ENCODE measurements at places on chromosomes 4 and X.

GRCh38 chrX:112627206-112627605 lies 52.5 kb downstream of the LHFPL1 start:
- no peaks in the 10 kb centered on the region for H3K36me3 ChIP-seq
- no peak overlapping the region for H3K27ac ChIP-seq
- no peaks in the 10 kb centered on the region for H3K4me1 ChIP-seq
- no peaks in the 10 kb centered on the region for H3K27me3 ChIP-seq
- H3K4me3 ChIP-seq: no peak overlapping the region

DNA sequence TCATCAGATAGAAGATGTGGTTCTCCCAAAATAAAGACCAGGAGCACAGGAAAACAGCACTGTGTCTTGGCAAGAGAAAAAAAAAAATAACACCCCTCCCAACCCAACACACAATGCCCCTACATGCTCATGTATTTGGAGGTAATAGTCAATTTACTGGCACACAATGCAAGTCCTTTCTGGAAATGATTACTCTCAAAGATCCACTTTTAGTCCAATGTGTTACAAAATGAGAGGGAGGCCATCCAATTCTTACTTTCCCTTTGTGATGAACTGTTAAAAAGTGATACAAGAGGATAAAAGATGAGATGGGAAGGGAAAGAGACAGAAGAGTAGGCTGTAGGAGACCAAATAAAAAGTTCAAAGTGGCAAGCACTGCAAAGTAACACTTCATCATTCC lies 180.3 kb upstream of the DKK2 start:
- no peak for DNase-seq
- no peak overlapping the region for H3K4me3 ChIP-seq
- H3K27ac ChIP-seq: no peak overlapping the region
- H3K27me3 ChIP-seq: no peaks in the 10 kb centered on the region

DNA sequence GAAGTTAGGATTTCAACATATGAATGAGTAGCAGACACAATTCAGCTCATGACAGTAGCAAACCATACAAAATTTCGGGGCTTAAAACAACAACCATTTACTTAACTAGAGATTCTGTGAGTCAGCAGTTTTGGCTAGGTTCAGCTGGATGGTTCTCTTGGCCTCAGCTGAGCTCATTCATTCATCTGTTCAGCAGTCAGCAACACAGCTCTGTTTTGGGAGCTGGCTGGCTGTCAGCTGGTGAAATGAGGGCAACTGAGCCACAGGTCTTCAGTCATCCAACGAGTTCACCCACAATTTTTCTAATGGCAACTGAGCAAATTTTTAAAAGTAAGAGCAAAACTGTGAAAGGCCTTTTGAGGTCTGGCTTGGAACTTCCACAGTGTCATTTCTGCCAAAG lies 2005.1 kb upstream of the AGA start:
- H3K27me3 ChIP-seq: no peaks in the 10 kb centered on the region
- DNase-seq: no peak
- no peaks in the 10 kb centered on the region for H3K4me1 ChIP-seq
- H3K4me3 ChIP-seq: no peak overlapping the region
- H3K36me3 ChIP-seq: no peaks in the 10 kb centered on the region

- no peak overlapping the region for H3K27ac ChIP-seq
- H3K27me3 ChIP-seq: no peaks in the 10 kb centered on the region
- peaks cover 12% of the 10 kb centered on the region for H3K4me1 ChIP-seq
- H3K4me3 ChIP-seq: peak overlapping the region; percentile 29
These were observed 10.1 kb upstream of the LDB2 start for GRCh38 chr4:16908377-16909021.

GRCh38 chr4:47674144-47674543 lies 163.7 kb downstream of the CORIN start:
- no peaks in the 10 kb centered on the region for H3K27me3 ChIP-seq
- no peak overlapping the region for H3K4me3 ChIP-seq
- peaks cover 10% of the 10 kb centered on the region for H3K36me3 ChIP-seq
- H3K4me1 ChIP-seq: no peaks in the 10 kb centered on the region

GRCh38 chr4:141117935-141118334 lies 15.3 kb downstream of the RNF150 start:
- no peaks in the 10 kb centered on the region for H3K27me3 ChIP-seq
- no peak overlapping the region for H3K4me3 ChIP-seq
- no peak for DNase-seq
- H3K4me1 ChIP-seq: no peaks in the 10 kb centered on the region
- no peaks in the 10 kb centered on the region for H3K36me3 ChIP-seq

DNA sequence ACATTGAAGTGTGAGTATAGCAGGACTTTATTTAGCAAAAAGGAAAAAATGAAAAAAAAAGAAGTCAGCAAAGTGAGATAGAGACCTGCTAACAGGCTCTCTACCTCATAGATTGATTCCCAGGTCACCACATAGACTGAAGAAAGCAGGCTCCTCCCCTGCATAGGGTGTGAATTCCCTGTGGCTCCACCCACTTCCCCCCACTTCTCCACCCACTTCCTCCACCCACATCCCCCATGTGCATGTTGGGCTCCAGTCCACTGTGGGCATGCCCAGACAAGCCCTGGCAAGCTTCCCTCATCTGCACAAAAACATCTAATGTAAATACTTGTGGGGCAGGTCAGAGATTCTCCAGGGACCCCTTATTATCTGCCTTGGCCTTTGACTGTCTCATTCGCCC lies 97.8 kb downstream of the TMEM47 start:
- no peak overlapping the region for H3K27ac ChIP-seq
- no peak for DNase-seq
- no peaks in the 10 kb centered on the region for H3K36me3 ChIP-seq
- no peak overlapping the region for H3K4me3 ChIP-seq
- H3K27me3 ChIP-seq: no peaks in the 10 kb centered on the region

DNA sequence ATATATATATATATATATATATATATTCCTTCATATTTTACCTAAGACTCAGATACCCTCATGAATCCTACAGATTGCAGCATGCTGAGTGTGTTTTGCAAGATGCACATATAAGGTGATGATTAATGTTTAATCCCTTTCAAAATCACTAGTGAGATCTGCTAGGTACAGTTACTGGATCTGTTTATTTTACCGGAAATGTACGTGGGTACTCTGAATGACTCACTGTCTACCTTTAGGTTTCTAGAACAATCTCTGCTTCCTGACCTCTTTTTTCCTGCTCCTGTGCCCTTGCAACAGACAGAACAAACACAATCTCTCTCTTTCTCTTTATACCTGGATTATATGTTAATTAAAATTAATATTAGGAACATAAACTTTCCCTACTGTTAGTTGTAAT lies 379.6 kb downstream of the FAM133A start:
- DNase-seq: no peak
- H3K27ac ChIP-seq: no peak overlapping the region
- no peaks in the 10 kb centered on the region for H3K27me3 ChIP-seq
- H3K36me3 ChIP-seq: no peaks in the 10 kb centered on the region
- no peaks in the 10 kb centered on the region for H3K4me1 ChIP-seq
- H3K4me3 ChIP-seq: no peak overlapping the region

GRCh38 chr4:145066063-145066501 lies 31.9 kb downstream of the ANAPC10 start:
- H3K27me3 ChIP-seq: no peaks in the 10 kb centered on the region
- H3K27ac ChIP-seq: no peak overlapping the region
- DNase-seq: no peak
- peaks cover 22% of the 10 kb centered on the region for H3K36me3 ChIP-seq
- no peaks in the 10 kb centered on the region for H3K4me1 ChIP-seq

DNA sequence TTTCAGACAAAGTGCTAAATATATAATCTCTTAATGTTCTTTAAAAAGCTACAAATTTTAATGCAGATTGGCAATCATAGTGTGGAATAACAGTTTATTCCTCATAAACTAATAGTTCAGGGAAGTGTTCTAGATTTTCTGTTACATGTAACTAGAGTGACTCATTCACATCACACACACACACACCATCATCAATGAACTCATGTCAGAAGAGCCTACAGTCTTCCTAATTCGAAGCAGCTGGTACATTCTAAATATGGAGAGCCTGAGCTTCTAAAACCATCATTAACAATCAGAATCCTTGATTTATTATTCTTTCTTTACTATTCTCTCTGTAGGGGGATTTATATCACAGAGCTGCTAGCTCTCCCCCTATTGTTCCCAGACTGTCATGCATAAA lies 49.6 kb downstream of the DKK2 start:
- DNase-seq: no peak
- H3K36me3 ChIP-seq: no peaks in the 10 kb centered on the region
- H3K4me1 ChIP-seq: no peaks in the 10 kb centered on the region
- H3K4me3 ChIP-seq: no peak overlapping the region
- H3K27me3 ChIP-seq: peaks cover 2% of the 10 kb centered on the region

DNA sequence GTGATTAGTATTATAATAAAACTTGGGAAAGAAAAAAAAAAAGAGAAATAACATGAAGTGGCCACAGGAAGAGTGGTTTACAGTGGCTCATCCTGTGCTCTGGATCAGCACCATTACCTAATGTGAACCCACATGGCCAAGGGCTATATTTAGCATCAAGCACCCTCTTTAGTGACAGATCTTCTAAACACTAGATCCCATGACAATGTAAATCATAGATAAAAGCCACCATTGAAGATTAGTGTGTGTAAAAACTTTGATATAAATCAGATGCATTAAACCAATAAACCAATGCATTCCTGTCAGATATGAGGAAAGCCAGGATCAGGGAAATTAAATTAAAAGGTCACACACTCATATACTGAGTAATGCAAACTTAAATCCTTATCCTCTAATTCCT lies 400.6 kb upstream of the MAGEB18 start:
- DNase-seq: no peak
- H3K4me3 ChIP-seq: no peak overlapping the region
- H3K36me3 ChIP-seq: no peaks in the 10 kb centered on the region
- H3K27ac ChIP-seq: no peak overlapping the region
- no peaks in the 10 kb centered on the region for H3K4me1 ChIP-seq

DNA sequence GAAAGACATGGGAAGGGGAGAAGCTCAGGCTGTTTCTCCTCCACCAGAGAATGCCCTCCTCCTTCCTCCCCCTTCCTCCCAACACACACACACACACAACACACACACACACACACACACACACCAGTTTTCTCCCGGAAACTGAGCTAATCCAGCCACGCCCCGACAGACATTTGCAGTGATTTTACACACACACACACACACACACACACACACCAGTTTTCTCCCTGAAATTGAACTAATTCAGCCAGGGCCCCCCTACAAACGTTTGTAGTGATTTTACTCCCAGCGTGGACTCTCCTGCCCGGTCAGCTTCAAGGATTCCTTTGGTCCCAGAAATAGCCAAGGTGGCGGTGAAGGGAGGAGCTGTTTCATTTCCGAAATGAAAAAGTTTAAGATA lies 32.9 kb upstream of the STX18 start:
- H3K4me3 ChIP-seq: peak overlapping the region; percentile 70
- H3K27ac ChIP-seq: peak overlapping the region; percentile 39
- no peaks in the 10 kb centered on the region for H3K27me3 ChIP-seq
- peaks cover 6% of the 10 kb centered on the region for H3K4me1 ChIP-seq
- peak; percentile 87 for DNase-seq

DNA sequence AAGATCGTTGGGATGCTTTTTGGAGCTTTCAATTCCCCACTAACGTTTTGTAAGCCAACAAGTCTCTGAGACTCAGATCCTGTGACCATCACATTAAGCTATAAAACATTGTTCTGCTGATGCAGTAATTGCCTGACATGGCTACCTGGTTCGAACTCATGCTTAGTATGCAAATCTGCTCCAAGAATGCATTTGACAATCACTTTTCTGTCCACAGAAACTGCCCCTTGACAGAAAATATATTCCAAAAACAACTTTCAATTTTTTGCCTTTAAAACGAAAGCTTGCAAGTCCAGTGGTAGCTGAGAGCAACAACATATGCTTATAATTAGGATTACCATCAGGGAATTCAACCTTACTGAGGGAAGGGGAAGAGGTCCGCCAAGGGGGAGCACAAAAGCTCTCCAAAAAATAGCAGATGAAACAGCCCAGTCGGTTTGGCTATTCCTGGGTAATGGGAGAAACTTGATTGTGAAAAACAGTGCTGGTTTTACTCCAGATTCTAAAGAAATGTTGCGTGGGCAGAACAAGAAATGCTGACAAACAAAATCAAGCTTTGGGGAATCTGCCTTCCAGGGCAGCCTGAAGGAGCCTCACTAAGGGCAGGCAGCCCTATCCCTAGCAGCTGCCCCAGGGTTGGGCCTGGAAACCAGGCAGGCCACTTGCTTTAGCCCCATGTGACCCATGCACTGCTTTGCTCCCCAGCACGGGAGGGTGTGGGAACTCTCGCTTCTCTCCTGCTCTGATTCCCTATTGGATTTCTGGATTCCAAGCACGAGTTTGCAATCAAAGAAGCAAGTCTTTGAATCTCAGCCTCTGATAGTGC lies 160.7 kb upstream of the LDB2 start:
- no peaks in the 10 kb centered on the region for H3K27me3 ChIP-seq
- H3K4me1 ChIP-seq: no peaks in the 10 kb centered on the region
- no peak overlapping the region for H3K4me3 ChIP-seq
- H3K27ac ChIP-seq: no peak overlapping the region
- H3K36me3 ChIP-seq: no peaks in the 10 kb centered on the region
- peak; percentile 21 for DNase-seq

DNA sequence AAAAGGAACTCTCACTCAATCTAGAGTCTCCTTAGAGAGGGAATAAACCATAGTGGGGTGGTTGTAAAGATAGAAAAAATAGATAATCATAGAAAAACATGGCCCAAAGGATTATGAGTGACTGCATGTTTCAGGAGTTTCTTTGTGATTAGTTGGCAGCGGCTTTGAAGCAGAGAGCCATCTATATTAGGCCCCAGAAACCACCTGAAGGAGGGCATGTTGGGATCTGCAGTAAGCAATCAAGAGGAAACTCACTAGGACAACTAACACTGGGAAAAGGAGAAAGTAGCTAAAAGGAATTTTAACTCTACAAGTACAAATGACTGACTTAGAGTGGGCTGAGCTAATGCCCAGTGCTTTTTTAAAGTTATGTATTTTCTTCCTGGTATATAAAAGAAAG lies 269.2 kb upstream of the NRK start:
- H3K4me1 ChIP-seq: no peaks in the 10 kb centered on the region
- no peak overlapping the region for H3K4me3 ChIP-seq
- H3K27me3 ChIP-seq: no peaks in the 10 kb centered on the region
- H3K36me3 ChIP-seq: no peaks in the 10 kb centered on the region

GRCh38 chrX:7191681-7192110 lies 43.7 kb upstream of the PUDP start:
- H3K27me3 ChIP-seq: no peaks in the 10 kb centered on the region
- H3K4me1 ChIP-seq: no peaks in the 10 kb centered on the region
- no peaks in the 10 kb centered on the region for H3K36me3 ChIP-seq
- H3K4me3 ChIP-seq: no peak overlapping the region

DNA sequence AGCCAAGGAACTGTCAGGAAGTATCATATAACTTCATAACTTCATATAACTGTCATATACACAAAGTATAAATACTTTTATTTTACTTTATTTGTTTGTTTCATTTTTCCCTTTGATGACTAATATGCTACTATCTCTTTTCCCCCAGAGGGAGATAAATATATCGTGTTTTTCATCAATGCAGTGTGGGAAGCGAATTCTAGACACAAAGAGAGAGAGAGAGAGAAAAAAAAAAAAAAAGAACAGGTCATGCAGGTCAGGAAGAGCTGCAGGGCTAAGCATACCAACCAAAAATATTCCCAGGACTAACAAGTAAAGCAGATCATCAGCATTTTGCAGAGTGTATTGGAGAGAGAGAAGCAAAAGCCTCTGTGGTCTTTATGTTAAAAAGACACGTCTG lies 1849.2 kb downstream of the STIM2 start:
- H3K36me3 ChIP-seq: no peaks in the 10 kb centered on the region
- H3K4me1 ChIP-seq: no peaks in the 10 kb centered on the region
- no peak overlapping the region for H3K27ac ChIP-seq
- no peak for DNase-seq
- H3K27me3 ChIP-seq: no peaks in the 10 kb centered on the region
- H3K4me3 ChIP-seq: no peak overlapping the region
